ENCODE measurements at places on chromosomes 3 and 15.

DNA sequence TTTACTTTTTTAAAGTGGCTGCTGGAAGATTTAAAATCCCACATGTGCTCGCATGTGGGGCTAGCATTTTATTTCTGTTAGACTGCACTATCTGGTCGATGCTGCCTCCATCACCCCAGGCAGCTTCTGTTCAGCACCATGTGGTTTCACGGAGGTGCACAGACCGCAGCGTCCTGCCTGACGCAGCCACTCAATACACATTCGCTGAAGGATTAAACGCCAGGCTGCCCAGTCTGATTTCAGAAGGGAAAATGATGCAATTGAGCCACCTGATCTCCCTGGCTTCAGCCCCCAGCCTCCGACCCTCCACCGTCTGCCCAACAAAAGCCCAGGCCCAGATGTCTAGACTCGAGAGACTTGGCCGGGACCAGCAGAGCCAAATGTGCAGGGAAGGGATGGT is 84.5 kb downstream of the MEGF11 start:
- no peak for DNase-seq

DNA sequence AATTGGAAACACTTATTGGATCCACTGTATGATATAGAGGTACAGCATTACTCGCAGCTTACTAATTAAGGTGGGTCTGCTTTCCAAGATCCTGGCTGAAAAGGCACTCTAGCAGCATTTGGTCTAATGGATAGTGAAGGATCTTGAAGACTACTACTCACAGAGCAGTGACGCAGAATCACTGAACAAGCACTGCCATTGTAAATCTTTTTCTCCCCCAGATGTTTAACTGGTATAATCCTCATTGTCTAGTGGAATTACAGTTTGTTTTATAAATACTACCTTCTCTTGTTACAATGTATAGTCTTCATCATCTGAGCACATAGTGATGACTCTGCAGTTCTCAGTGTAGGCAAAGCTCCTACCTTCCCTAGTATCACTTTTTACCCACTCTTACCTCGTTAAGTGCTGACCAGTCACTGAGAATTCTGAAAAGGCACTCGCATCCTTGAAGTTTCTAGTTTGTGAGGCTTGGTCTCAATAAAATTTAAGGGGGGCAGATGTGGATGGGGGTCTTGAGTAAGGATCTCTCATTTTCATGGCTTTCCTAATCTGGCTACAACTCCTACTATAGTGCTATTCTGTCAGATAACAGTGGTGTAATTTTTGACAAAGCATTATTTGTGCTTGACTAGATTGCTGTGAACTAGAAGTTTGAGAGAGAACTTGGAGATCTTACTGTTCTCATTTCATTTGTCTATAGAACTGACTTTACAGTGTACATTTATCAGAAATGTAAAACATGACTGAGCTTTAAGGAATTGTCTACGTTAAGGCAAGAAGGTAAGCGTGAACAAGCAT is 23.2 kb downstream of the MAPK6 start:
- DNase-seq, result no peak

- peak; percentile 32 for DNase-seq
Measured at GRCh38 chr3:136543385-136543784, 208.8 kb downstream of the STAG1 start.

DNA sequence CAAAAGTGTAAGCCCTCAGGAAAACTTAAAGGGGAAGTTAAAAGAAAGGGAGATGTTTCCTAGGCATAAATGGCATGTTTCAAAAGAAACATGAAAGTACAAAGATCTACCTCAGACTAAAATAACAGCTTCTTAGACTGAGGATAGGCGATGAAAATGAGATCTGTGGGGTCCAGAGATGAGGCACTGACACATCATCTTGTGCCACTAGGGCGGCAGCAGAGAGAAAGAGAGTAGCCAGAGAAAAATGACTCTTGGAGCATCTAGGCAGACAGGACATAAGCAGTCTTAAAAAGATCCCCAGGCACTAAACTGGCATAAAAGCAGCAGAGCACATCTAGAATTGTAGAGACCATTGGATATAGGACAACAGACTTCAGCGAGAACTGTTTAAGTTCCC is 42.5 kb upstream of the RFX7 start:
- peak; percentile 34 for DNase-seq

DNA sequence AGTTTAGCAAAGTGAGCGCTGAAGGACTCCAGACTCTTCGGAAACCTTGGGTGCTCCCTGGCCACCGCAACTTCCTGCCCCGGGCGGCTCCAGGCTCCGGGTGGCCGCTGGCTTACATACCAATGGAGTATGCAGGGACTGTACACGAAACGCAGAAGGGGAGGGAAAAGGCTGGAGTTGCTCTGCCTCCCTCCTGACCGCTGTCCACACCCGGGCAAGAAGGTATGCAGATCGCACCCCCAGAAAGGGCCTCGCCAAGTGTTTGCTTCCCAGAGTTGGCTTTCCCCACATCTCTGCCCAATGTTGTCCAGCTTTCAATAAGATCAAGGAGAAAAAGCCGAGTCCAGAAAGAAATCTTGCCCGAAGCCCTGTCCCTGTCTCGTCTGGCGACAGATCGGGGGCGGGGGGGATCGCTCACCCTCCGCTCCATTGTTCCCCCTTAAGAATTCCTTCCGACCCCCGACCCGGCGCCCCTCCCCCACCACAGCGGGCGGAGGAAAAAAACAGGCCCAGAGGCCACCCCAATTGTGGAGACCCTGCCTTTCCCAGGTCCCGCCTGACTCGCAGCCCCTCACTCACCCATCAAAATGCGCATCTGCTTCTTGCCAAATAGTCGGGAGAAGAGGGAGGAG is 533 bp downstream of the ARF4 start:
- peak; percentile 72 for DNase-seq

DNA sequence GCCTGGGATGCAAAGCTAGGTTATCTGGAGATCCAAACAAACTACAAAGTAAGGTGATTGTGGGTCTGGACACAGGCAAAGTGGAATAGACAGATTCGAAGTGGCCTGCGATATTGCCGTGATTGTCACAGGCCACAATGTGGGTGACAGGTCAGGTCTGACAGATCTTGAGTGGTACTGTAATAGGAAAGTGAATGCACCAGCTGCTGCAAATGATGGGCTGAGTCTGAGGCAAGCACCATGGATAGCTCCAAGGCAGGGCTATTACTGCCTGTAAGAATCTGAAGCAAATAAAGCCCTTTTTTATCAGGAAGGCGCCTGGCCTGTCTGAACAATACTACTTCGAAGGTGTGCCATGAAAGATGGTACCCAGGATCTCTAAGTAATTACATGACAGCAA is 10.0 kb downstream of the ARMC8 start:
- peak; percentile 76 for DNase-seq

GRCh38 chr3:102570511-102570910 is 135.7 kb downstream of the ZPLD1 start:
- DNase-seq, result no peak

DNA sequence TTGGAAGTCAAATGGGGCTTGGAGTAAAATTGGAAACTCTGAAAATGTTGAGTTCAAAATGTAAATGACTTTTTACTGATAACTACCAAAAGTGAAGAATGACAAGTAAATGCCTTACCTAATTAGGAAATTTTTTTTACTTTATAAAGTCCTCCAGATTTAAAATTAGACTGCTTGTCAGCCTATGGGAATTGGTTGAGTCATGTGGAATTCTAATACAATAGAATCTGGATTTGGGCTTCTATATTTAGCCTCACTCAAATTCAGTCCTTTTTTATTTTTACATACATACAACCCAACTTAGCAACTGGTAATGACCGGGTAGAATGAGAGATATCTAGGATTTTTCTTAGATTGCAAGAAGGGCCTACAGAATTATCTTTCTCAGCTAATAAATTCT is 158.9 kb upstream of the CADPS start:
- no peak for DNase-seq

DNA sequence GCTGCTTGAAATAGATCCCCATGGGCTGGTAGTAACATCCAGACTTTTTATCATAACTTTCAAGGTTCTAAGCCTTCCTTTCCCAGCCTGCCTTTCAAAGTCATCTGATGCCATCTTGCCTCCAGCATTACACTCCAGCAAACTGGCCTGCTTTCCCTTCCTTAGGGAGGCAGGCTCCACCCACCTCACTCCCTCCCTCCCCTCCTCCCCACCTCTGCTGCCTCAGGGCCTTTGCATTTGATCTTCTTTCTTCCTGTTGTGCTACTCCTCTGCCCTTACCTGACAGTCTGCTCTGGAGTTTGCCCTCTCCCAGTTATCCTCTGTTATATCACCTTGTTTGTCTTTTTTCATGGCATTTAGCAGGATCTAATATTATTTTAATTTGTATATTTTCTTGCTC is 319.5 kb downstream of the KCNH8 start:
- DNase-seq, result no peak

GRCh38 chr3:39295184-39295775 is 15.4 kb upstream of the CX3CR1 start:
- DNase-seq, result no peak

- no peak for DNase-seq
Measured at GRCh38 chr3:81274671-81275070, 486.8 kb downstream of the GBE1 start.

DNA sequence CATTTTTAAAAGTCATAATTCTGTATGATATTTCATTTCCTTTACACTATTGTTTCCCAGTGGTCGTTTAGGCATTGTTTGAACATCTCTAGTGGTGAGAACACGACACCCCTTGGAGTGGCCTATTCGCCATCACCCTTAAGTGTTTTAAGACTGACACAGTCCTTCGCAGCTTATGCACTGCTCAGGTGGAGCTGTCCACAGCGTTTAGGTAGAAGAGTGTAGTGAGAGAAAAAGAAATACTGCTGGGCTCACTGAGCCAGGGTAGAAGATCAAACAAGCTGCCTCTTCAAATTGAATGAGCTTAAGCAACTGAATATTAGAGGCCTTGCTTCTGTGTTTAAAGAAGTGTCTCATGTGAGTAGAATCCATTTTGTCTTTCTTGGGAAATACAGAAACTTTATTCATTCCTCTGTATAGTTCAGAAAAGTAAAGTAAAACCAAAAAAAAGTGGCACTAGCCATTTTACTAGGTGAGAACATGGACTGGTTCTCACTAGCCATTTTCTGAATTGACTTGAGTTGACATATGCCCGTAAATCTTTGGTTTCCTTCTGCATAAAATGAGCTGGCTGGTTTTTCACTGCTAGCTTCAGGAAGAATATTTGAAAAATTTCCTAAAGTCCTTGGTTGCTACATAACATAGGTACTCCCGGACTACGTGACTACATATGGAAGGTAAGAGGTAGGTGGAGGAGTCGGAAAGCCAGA is 155.9 kb downstream of the P3H2 start:
- no peak for DNase-seq
